Anterior cingulate cortex (tissue), 58 donors: ENCODE measurements at places on chromosomes 5 and 9.

DNA sequence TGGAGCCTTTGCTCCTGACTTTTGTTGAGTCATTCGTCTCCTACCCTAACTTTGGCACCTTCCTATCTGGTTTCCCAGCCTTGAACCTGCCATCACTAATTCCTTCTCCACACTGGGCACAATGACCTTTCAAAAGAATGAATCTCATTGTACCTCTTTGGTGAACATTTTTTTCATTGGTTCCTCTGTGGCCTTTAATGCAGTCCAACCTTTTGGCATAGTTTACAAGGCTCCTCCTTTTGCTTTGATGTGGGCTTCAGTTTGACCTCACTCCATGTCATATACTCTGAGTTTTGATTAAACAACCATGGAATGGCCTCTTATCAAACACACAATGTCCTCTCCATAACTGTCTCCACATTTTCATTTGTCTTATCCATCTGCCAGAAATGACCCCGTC lies 14.5 kb upstream of the ROPN1L start:
- no peak for DNase-seq

- no peak for DNase-seq
These were observed 95.1 kb downstream of the DMXL1 start for GRCh38 chr5:119166026-119166425.

GRCh38 chr5:148953711-148954110 lies 109.2 kb downstream of the SH3TC2 start:
- no peak for DNase-seq

GRCh38 chr5:163373436-163374084 lies 63.8 kb upstream of the CCNG1 start:
- no peak for DNase-seq

DNA sequence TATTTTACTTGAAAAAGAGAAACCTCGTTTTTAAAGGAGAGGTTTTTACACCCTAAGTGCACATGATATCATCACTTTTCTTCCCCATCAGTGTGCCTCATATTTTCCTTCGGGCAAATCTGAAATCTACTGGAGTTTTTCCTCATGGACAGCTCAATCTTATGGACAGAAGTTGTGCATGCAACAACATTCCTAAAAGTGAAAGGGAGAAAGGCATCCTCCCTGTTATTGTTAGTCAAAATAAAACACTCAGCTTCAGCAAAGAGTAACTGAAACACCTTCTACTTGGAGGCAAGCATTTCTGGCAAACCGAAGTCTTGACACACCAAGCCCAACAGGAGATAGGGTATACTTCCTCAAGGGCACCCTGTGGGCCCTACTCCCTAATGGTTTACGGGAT lies 217.9 kb downstream of the BNC2 start:
- DNase-seq, result no peak

DNA sequence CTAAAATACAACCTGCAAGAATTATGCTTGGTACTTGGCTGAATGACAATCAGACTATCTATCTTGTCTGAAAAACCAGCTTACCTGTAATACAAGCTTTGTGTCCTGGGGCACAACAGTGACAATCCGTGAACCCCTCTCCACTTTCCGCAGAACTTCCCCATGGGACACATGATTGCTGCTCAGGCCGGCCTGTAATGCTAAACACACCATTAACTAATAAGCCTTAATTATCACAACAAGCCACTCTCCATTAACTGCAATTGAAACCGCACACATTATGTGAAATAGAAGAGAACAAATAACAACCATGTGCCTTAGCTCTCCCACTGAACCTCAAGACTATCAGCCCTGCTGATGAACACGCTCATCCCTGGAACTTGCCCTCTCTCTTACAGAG lies 33.7 kb downstream of the ELP1 start:
- no peak for DNase-seq

DNA sequence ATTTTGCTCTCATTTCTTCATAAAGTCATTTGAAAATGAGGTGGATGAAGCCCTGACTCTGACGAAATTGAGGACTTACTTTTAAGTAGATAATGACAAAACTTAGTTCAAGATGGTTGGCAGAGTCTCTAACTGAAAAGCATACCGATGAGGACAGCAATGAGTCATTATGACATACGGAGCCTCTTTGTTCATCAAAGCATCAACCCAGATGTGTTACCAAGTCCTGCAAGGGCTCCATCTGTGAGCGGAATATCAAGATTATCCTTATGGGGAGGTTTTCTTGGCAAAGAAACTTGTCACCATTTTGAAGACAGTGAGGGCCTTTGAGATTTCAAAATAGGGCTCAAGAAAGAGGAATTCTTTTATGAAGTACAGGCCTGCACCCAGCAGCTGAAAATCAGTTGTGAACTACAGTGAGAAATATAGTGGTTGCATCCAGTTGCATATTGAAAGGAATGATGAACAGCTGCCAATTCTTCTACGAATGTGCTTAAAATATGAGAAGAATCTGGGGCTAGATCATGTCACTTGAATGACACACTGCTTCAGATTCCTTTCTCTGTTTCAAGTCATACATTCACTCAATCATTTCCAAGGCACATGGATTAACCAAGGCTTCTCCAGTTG lies 86.6 kb upstream of the SLC24A2 start:
- DNase-seq, result no peak

DNA sequence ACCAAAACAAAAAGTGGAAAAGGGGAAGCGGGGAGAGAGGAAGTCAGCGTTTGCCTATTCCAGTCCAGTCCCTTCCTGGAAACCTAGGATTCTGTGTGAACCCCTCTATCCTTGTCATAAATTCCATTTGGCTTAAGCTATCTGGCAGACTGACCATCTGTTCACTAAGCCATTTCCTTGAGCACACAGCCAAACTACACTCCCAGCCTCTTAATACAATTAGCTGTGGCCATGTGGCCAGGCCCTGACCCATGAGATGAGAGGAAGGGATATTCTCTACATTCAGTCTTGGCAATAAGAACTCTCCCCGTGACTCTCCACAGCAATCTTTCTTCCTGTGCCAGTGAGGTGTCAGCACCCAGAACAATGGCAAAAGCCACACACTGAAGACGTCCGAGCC lies 424.8 kb downstream of the TLE1 start:
- no peak for DNase-seq

GRCh38 chr5:124701016-124701415 lies 45.4 kb downstream of the ZNF608 start:
- DNase-seq, result no peak

GRCh38 chr9:14692470-14693250 lies 572 bp downstream of the ZDHHC21 start:
- no peak for DNase-seq

GRCh38 chr5:121027636-121028035 lies 563.5 kb downstream of the PRR16 start:
- DNase-seq, result no peak

- no peak for DNase-seq
These were observed 77.5 kb downstream of the PSD2 start for GRCh38 chr5:139872851-139873794.
